ENCODE measurements at places on chromosomes 1 and 21. TPM values are rescaled to one million over a fixed set of nuclear protein-coding genes. Genes with fewer than 3 reads are reported as not detected.

The FCRL6 gene
- total RNA-seq: 2.3 TPM

The ARHGEF10L gene
- 57.9 TPM for total RNA-seq

The C1orf226 gene
- 6.3 TPM for total RNA-seq

The CD1E gene
- total RNA-seq: 2.6 TPM

The C1orf185 gene
- total RNA-seq: not detected

The F13B gene
- total RNA-seq: not detected

The TMEM201 gene
- total RNA-seq: 8.2 TPM

DNA sequence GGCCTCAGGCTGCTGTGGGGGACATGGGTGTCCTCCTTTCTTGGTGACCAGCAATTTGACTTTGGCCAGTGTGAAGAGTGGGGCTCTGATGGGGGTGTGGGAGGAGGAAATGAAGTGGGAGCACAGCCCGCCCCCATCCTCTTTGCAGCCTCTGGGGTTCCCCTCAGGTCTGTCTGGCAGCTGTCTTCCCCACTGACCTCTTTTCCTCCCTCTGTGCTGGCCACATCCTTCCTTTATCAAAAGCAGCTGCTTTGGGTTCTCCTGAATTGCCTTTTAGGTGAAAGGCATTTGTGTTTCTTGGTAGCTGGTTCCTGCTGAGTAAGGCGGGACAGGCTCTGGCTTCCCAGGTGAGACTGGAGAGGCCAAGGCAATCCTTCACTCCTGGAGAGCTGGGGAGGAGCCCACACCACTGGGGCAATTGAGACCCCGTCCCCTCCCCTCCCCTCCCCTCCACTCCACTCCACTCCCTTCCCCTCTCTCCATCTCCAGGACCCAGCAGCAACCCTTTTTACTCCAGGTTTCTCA is 24.9 kb downstream of the PCAT6 start:
- H3K36me3 ChIP-seq: no peaks in the 10 kb centered on the region
- peaks cover 16% of the 10 kb centered on the region for H3K4me1 ChIP-seq
- H3K4me3 ChIP-seq: no peak overlapping the region
- no peak for DNase-seq
- no peaks in the 10 kb centered on the region for H3K27me3 ChIP-seq

GRCh38 chr1:33188572-33189275 is 6.9 kb upstream of the TRIM62 start:
- H3K4me1 ChIP-seq: no peaks in the 10 kb centered on the region
- no peaks in the 10 kb centered on the region for H3K36me3 ChIP-seq
- no peak overlapping the region for H3K27ac ChIP-seq
- DNase-seq: no peak

GRCh38 chr1:198601936-198602889 is 36.6 kb upstream of the PTPRC start:
- no peaks in the 10 kb centered on the region for H3K4me1 ChIP-seq
- no peak overlapping the region for H3K27ac ChIP-seq
- no peak for DNase-seq
- H3K36me3 ChIP-seq: no peaks in the 10 kb centered on the region
- no peaks in the 10 kb centered on the region for H3K27me3 ChIP-seq

- no peaks in the 10 kb centered on the region for H3K36me3 ChIP-seq
- no peaks in the 10 kb centered on the region for H3K27me3 ChIP-seq
- H3K27ac ChIP-seq: no peak overlapping the region
- no peaks in the 10 kb centered on the region for H3K4me1 ChIP-seq
- H3K4me3 ChIP-seq: no peak overlapping the region
These were observed 44.2 kb upstream of the GALNT2 start for GRCh38 chr1:230022666-230023380.

DNA sequence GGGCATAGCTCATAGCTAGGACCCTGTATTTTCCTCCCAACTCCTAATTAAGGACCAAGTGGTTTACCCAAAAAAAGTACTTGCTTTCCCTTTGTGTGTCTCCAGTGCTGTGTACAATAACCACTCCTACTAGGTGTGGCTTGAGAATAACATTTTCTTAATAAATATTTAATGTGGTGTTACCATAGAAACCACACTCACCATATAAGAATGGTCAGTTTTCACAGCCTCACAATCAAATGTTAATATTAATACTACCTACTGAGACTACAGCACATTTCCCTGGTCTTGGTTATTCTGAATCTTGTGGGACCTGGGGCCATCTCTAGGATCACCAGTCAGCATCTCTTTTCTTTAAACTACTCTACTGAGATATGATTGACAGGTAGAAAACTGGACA is 83.5 kb upstream of the BCAR3 start:
- H3K27me3 ChIP-seq: no peaks in the 10 kb centered on the region
- DNase-seq: no peak
- no peaks in the 10 kb centered on the region for H3K36me3 ChIP-seq
- no peak overlapping the region for H3K4me3 ChIP-seq
- no peak overlapping the region for H3K27ac ChIP-seq

DNA sequence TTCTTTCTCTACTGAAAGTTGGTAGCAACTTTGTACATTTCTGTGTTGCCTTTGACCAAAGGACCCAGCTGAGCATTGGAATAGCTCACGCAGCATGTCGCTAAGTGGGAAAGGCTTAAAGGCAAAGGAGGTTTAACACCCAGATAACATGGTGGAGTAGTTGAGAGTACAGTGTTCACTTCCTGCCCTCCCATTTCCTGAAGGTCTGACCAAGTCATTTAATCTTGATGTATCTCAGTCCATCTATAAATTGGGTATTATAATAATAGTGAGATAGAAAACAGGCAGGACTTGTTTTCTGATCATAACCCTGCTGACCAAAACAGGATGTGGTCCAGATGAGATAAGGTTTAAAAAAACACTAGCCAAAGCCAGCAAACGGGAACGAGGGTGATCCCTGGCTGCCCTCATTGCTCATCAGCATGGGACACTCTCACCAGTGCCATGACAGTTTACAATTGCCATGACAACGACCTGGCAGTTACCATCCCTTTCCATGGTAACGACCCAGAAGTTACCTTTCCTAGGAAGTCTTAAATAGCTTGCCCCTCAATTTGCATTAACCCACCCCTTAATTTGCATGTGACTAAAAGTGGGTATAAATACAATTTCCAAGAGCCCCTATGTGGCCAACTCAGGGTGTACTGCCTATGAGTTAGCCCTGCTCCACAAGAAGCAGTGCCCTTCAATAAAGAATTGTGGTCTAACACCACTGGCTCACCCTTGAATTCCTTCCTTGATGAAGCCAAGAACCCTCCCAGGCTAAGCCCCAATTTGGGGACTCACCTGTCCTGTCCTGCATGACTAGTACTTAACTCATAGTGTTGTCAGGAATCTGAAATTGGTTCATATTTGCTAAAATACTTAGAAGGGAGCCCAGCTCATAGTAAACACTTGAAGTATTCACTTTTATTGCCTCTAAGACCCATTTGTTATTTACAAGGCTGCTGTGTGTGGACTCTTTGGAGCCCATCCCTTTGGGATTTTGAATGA is 28.4 kb upstream of the FHAD1 start:
- no peak for DNase-seq
- no peaks in the 10 kb centered on the region for H3K27me3 ChIP-seq
- peaks cover 8% of the 10 kb centered on the region for H3K36me3 ChIP-seq

DNA sequence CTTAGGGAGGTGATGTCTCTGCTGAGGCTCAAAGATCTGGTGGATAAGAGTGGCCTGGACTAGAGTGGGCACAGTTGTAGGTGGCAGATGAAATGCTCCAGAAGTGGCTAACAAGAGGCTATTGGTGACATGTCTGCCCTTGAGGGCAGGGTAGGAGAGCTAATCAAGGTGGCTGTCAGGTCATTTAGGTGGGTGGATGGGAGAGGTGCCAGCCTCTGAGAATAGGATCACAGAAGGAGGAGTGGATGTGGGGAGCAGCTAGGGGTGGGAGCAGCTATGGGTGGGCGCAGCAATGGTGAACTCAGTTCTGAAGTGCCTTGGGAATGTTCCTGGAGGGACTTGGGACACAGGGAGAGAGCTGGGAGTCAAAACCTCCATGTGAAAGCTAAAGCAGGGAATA is 142.0 kb upstream of the GRIK3 start:
- no peak overlapping the region for H3K27ac ChIP-seq
- peaks cover 7% of the 10 kb centered on the region for H3K27me3 ChIP-seq
- H3K36me3 ChIP-seq: no peaks in the 10 kb centered on the region
- no peaks in the 10 kb centered on the region for H3K4me1 ChIP-seq
- no peak for DNase-seq

DNA sequence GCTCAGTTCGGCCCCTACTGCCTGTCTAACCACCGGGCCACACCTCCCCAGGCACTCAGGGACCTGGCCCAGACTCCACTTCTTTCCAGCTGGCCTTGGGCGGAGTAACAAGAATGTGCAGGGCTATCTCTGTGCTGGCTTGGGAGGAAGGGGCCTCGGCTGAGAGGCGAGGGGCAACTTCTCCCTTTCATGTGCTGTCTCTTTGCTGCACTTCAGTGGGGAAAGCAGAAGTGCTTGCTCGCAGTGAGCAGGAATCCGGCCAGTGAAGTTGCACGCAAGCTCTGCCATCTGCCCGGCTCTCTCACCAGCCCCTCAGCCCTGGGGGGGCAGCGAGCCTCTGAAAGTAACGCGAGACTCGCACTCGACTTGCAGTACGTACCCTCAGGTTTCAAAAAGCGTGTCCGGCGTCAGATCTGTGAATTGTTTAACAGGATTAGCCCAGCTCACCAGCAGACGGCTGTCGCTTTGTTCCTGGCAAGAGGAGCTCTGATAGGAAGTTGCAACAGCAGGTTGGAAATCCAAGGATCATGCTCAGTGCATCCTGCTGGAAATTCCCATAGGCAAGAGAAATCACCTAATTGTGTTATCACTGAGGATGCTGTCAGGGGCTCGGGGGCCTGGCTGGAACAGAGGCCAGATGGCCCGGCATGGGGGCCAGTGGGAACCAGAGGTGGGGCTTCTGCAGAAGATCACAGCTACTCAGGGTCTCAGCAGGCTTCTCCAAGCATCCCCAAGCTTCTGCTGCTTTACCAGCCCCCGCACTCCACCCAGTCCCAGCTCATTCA is 221.1 kb downstream of the NPHP4 start:
- H3K4me1 ChIP-seq: no peaks in the 10 kb centered on the region
- no peak overlapping the region for H3K27ac ChIP-seq
- DNase-seq: no peak
- peaks cover 32% of the 10 kb centered on the region for H3K27me3 ChIP-seq
- H3K4me3 ChIP-seq: no peak overlapping the region

DNA sequence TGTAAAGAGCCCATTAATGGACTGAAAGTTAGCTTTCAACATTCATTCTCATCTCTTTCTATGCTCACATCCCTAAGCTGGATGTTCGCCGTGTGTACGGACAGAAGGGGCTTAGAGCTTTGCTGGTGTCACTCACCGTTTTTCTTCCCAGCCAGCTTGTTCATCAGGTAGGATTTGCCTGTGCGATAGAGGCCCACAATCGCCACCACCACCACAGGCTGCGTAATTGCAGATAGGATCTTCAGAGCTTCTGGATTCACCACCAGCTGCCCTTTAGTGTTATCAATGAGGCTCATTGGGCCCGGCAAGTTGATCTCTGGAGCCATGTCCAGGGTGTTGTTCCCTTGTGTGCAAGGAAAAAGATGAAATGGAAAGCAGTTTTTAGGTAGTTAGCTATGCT is 4.3 kb downstream of the GBP2 start:
- peaks cover 35% of the 10 kb centered on the region for H3K4me1 ChIP-seq
- peaks cover 52% of the 10 kb centered on the region for H3K36me3 ChIP-seq
- H3K4me3 ChIP-seq: no peak overlapping the region
- H3K27ac ChIP-seq: no peak overlapping the region

DNA sequence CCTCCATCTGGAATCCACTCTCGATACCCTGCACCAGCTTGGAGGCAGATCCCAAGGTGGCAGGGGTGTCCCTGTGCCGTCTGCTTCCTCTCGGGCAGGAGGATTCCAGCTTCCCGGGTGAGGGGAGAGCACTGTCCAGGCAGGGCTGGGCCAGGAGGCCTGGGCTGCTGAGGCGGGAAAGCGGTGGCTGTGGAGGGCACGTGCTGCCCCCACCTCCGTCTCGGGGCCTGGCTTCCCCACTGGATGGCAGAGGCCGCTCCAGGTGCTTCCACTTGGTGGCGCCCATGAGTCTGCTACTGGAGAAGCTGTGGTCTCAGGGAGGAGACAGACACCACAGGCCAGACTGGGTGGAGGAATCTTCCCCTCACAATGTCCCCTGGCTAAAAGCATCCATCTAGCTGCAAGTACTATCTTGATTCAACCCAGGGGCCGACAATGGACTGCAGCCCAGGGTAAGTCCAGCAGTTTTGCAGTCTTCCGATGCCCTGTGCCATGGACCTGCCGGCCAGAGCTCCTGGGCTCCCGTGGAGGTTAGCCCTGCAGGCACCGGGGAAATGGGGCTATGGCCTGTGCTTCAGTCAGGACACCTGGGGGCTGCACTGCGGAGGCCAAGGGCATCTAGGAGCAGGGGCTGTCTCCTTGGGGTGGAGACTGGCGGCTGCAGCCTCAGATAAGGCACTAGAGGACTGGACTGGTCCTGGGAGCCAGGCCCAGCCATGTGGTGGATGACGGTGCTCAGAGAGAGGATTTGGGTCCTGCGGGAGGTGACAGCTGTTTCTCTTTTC is 41.3 kb upstream of the EIF4G3 start:
- no peak overlapping the region for H3K4me3 ChIP-seq
- no peak overlapping the region for H3K27ac ChIP-seq
- DNase-seq: peak; percentile 56
- H3K4me1 ChIP-seq: no peaks in the 10 kb centered on the region
- peaks cover 54% of the 10 kb centered on the region for H3K36me3 ChIP-seq

GRCh38 chr1:236480758-236481436 is 42.9 kb upstream of the LGALS8 start:
- no peak for DNase-seq
- H3K4me1 ChIP-seq: no peaks in the 10 kb centered on the region
- no peaks in the 10 kb centered on the region for H3K27me3 ChIP-seq
- no peak overlapping the region for H3K4me3 ChIP-seq
- no peak overlapping the region for H3K27ac ChIP-seq
- H3K36me3 ChIP-seq: no peaks in the 10 kb centered on the region

- no peak overlapping the region for H3K4me3 ChIP-seq
- H3K27ac ChIP-seq: peak overlapping the region; percentile 31
- peaks cover 32% of the 10 kb centered on the region for H3K4me1 ChIP-seq
- peak; percentile 61 for DNase-seq
These were observed 16.8 kb upstream of the ETV3 start for GRCh38 chr1:157154940-157155514.

GRCh38 chr1:21742578-21742977 is 40.4 kb downstream of the USP48 start:
- peaks cover 75% of the 10 kb centered on the region for H3K36me3 ChIP-seq
- H3K27me3 ChIP-seq: no peaks in the 10 kb centered on the region
- no peak for DNase-seq
- H3K4me3 ChIP-seq: no peak overlapping the region

- H3K27me3 ChIP-seq: no peaks in the 10 kb centered on the region
- H3K4me1 ChIP-seq: peaks cover 13% of the 10 kb centered on the region
These were observed 17.1 kb upstream of the PROK1 start for GRCh38 chr1:110433803-110434202.

- H3K27ac ChIP-seq: no peak overlapping the region
- no peak overlapping the region for H3K4me3 ChIP-seq
- DNase-seq: no peak
- H3K27me3 ChIP-seq: no peaks in the 10 kb centered on the region
- H3K4me1 ChIP-seq: no peaks in the 10 kb centered on the region
- no peaks in the 10 kb centered on the region for H3K36me3 ChIP-seq
These were observed 168.0 kb downstream of the CYYR1 start for GRCh38 chr21:26405071-26405470.

All from lower lobe of right lung (tissue), 2 donors.